ENCODE measurements at places on chromosomes 12 and 14.

GRCh38 chr14:93891756-93892504, 35.2 kb upstream of the FAM181A start:
- DNase-seq = no peak

GRCh38 chr12:123043536-123044001, 63.1 kb downstream of the ARL6IP4 start:
- no peak for DNase-seq

GRCh38 chr14:21514341-21514740, 3.2 kb upstream of the METTL3 start:
- no peak for DNase-seq

- no peak for DNase-seq
These were observed 496.3 kb downstream of the NRXN3 start for GRCh38 chr14:78666336-78667056.

DNA sequence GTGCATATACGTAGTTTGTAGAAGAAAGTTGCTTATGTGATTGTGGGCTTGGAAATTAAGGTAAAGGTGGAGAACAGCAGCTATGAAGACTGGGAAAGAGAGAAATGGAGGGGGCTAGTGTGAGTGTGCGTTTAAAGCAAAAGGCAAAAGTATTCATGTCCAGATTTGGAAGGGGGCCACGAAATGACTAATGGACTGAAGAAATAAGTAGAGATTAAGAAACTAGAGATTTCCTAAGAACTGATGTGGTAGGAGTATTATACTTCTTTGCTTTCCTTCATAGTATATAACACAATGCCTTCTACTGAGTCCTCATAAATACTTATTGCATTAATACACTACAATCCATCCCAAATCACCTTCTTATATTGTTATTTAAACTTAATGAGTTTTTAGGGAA, 298.6 kb upstream of the NOVA1 start:
- no peak for DNase-seq

DNA sequence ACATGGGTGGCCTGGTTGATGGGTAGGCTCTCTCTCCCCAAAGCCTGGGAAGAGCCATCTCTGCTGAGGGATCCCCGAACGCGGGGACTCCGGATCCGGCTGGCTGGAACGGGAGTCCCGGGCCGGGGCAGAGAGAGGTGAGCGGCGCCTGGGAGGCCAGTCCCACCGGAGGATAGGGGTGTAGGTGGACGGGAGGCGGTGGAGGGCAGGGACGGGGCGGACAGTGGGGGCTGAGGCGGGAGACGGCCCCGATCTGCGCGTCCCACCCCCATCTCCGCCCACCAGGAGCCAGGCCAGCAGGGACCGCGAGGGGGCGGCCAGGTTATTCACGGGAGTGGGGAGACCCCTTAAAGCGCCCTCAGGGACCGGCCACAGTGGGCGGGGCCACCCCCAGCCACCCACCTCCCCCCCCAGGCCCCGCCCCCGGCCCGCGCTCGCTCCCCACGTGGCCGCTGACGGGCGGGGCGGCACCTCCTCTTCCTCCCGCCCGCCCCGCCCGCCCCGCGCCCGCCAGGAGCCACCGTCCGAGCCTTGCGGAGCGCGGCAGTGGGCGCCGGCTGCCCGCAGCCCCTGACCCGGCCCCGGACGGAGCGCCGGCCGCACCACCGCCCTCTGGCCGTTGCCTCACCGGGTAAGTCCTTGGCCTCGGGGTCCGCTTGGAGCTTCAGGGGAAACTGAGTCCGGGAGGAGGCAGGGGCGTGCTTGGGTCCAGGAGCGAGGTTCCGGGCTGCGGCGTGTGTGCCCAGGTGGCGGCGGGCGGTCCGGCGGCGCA, at the start of gene INF2:
Gene INF2, plus strand, starts transcription at position 510 of the 772 bp plus-strand sequence. CDS start 11,748 bp downstream, outside the sequence.
- DNase-seq = peak; percentile 93

- DNase-seq = no peak
These were observed 37.7 kb downstream of the CFL2 start for GRCh38 chr14:34676516-34677211.

- DNase-seq = no peak
These were observed 962.6 kb upstream of the FBXO33 start for GRCh38 chr14:40394634-40395340.

GRCh38 chr12:82069931-82070514, 288.2 kb downstream of the CCDC59 start:
- DNase-seq = no peak

GRCh38 chr12:52419656-52420055, 13.5 kb upstream of the KRT82 start:
- no peak for DNase-seq

- DNase-seq = no peak
These were observed 17.8 kb upstream of the HIF1A start for GRCh38 chr14:61677479-61677878.

- no peak for DNase-seq
These were observed 65.6 kb downstream of the AMN start for GRCh38 chr14:102988054-102988453.

- no peak for DNase-seq
These were observed 19.7 kb downstream of the BTBD6 start for GRCh38 chr14:105267820-105268548.

DNA sequence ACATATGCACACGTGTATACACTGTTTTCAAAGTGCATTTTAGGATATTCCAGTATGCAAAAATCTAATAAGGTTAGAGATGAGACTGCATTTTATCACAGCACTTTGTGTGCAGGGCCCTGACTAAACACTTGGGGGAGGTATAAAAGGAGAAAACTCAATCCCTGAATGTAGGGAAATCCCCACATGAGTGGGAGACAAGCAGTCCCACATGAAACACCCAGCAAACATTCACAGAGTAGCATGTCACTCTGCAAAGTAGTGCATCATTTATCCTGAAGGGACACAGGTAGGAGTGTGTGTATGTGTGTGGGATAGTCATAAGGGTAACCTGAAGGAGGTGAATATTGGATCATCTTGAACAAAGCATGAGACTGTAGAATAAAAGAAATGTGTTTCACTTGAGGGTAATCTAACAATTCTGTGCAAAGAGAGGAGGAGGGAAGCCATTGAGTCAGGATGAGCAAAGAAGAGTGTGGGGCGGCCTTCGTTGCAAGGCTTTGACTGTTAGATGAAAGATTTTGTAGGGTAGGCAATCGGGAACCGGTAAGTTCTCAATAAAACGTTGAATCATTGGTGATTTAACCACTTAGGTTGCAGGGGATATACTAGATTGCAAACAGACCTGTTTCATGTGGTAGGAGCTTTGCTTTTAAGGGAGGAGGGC, 2.9 kb downstream of the PRPF40B start:
- DNase-seq = no peak

DNA sequence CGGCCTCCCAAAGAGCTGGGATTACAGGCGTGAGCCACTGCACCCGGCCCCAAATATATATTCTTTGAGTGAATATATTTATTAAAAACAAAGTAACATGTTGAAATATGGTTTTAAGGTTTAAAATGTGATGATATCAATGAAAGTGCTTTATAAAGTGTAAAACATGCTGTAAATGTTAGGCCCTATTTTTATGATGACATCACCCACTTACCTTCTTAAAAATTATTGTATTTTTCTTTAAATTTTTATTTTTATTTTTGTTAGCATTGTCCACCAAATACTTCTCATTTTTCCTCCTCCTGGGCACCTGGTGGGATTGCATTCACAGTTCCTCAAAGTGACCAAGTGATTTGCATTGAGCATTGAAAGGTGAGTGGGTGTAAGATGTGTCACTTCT, 152.6 kb upstream of the TBX3 start:
- DNase-seq = no peak

DNA sequence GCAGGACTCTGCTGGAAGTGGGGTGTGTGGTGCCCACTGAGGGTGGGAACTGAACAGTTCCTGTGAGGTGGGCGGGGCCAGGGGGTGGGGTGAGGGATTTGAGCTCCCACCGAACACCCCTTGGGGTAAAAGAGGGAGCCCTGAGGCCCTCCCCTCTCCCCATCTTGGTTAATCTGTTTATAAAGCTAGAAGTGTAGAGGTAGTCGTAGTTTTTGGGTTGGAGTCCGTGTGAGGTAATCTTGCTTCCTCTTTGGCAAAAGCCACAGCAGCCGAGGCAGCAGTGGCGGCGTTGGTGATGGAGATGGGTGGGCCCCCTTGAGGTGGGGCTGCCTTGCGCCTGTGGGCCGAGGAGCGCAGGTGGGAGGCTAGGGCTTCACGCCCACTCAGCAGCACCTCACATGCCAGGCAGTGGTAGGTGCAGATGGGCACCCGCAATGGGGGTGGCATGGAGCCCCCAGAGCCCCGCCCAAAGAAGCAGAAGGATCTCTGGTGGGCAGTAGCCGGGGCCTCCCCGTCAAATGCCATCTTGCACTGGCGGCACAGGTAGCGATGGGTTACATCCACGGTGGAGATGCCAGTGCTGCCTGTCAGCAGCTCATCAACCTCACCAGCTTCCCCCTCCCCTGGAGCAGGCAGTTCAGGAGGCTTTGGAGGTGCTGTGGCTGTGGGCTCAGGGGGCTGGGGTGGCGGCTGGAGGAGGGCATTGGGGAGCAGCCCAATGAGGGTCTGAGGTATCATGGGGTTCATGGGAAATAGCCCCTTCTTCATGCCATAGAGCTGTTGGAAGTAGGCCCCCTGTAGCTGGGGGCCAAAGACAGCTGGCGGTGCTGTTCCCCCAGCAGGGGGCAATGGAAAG, 29.6 kb downstream of the ZFHX2 start:
- DNase-seq = no peak

GRCh38 chr12:23352670-23353069, 596.8 kb downstream of the SOX5 start:
- DNase-seq = no peak

DNA sequence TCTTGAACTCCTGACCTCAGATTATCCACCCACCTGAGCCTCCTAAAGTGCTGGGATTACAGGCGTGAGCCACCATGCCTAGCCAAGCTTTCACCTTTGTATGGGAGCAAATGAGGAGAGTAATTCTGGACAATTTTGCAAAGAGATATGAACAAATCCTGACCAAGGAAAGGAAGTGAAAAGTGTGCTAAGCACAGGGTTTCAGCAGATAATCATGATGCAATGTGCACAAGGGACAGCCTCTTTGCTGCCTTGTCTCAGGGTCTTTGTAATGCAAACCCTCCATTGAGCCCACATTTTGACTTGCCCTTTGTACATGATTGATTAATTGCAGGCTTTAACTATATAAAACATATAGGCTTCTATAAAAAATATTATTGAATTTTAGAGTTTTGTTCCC, 9.2 kb upstream of the PYGL start:
- no peak for DNase-seq

DNA sequence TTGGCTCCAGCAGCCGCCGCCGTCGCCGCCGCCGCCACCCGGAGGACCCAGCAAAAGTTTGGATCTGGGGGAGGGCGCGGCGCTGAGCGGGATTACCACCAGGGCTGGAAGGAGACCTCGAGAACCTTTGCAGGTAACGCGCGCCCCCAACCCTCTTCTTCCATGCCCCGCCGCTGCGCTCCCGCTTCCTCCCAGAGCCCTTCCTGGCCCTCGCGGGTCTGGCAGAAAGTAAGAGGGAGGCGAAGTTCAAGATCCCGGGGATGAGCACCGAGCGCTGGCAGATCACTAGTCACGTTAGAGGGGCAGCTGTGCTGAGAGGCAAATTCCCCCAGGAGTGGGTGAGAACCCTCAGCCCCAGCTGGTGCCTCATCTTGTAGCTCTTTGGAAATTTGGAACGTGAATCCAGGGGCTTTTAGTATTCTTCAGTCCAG, 3.9 kb downstream of the FLRT2 start:
- DNase-seq = no peak

- DNase-seq = no peak
These were observed 128.0 kb upstream of the RAP1B start for GRCh38 chr12:68482660-68483059.

GRCh38 chr12:728781-729180, 23.6 kb upstream of the WNK1 start:
- no peak for DNase-seq

DNA sequence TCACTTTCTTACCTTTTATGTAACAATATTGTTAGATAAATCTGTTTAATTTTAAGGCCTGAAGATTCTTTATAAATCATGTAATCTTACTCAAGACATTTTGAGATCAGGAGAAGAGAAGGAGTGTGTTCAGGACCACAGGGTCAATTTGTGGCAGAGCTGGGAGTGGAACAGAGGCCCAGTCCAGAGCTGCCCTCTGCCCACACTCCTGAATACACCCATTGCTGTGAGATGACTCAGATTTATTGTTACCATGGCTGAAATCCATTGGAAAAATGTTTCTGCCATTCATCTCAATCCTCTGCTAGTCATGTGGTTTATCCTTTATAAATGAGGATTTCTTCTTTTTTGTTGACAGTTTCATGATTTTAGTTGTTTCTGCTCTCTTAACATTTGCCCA, 100.5 kb upstream of the STXBP6 start:
- DNase-seq = no peak

GRCh38 chr12:5912437-5913334, 32.4 kb downstream of the ANO2 start:
- DNase-seq = no peak

DNA sequence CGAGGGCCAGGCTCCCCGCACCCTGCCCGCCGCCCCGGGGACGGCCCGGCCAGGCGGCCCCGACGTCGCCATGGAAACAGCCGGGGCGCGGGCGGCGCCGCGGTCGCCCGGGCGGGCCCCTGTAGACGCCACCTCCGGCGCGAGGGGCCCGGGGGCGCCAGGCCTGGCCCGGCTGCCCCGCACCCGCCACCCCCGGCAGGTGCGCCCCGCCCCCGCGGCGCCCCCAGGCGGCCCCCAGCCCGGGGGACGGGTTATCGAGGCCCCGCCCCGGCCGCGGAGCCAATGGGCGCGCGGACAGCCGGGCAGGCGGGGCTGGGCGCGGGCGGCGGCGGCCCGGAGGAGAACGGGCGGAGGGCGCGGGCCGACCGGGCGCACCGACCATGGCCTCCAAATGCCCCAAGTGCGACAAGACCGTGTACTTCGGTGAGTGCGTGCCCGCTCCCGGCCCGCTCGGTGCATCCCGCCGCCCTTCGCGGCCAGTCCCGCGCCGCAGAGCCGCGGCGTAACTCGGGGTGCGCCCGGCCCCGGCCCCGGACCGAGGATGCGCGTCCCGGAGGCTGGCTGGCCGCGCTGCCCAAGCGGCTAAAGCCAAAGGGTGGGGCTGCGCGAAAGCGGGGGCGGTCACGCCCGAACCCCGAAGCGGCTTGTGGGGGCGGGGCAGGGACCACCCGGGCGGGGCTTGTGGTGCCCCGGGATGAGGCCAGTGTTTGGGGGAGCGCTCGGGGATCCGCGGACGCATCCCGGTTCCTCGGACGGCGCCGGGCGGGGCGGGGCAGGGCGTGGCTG, at the start of gene CRIP2:
Gene CRIP2, plus strand, starts transcription at position 339 of the 786 bp plus-strand sequence. Its CDS starts 42 bp downstream, at position 381.
- DNase-seq = peak; percentile 95

DNA sequence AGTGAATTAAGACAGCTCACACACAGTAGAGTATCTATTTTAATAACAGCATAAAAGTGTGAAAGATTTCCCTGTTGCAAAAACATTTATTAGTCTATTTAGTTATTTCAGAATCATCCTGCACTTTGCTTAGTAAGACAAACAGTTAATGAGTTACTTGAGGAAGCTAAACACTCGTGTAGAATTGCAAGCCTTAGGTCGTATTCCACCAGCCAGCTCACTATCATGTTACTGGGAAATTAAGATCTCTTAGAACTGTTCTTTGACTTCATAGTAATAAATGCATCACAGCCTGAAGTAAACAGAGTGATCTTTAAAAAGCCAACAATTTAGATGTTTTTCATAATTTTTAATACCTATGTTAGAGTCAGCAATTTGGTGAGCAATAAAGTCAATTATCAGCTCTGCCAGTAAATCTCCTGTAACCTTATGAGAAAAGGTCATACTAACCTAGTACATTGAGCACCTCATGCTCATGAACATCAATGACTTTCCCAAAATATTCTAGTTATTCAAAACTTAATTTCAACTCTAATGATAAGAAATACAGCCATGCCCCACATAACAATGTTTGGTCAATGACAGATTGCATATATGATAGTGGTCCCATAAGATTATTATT, 26.7 kb upstream of the ETNK1 start:
- no peak for DNase-seq

Measured in D721Med (cell line).